AG09319 (cell line): ENCODE measurements at places on chromosomes 1 and 21.

DNA sequence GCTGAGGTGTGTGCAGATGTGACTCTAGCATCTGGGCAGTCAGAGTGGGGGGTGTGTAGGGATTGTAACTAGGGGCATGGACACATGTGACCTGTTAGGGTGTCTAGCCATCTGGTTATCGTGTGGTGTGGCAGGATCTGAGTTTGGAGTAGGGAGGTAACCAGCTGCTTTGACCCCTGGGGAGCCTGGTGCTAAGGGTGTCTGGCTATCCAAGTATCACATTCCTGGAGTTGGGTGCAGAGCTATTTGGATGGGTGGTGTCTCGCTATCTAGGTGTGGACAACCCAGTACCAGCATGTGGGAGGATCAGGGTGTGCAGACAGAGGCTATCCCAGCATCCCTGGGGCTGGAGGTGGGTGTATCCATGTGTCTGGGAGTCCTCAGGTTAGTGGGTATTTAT lies 4.7 kb downstream of the PTPRU start:
- DNase-seq: no peak

DNA sequence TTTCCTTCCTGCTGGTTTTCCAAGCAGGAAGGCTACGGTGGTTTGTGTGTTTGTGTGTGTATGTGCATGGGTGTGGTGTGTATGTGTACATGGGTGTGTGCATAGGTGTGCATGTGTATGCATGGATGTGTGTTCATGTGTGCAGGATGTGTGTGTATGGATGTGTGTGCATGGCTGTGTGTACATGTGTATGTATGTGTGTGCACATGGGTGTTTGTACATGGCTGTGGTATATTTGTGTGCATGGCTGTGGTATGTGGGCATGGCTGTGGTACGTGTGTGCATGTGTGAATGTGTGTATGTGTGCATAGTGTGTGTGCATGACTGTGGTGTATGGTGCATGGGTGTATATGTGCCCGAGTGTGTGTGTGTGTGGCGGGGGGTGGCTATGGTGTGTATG lies 12.3 kb downstream of the C1orf94 start:
- DNase-seq: no peak

DNA sequence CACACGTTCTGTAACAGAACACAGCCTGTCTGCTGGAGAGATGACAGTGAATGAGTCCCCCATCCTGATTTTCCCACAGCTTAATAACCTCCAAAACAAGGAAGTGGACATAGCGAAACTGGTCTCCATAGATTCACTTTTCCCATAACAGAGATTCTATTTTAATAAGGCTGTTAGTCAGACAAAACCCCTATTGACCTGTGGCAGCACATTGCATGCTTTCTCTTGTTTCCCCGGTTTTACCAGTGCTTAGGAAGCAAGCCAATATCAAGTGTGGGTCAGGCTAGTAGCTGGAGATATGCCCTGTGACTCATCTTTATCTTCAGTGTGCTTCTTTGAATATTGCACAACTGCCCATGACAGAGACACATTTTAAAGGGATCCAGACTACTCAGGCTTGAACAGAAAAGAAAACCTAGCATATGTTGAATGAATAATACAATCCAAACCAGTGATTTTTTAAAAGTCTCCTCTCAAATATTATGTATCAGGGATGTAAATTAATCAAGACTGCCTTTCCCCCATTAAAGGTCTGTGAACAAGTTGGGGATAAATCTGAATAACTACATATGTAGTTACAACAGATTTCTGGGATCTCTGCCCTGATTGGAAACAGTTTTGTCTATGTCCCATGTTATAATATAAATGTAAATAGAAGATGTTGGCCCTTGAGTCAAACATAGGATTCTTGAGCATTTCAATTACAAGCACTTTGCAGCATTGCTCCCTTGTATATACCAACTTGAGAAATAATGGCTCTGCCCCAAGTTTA lies 11.9 kb upstream of the CLDN8 start:
- DNase-seq: peak; percentile 44

DNA sequence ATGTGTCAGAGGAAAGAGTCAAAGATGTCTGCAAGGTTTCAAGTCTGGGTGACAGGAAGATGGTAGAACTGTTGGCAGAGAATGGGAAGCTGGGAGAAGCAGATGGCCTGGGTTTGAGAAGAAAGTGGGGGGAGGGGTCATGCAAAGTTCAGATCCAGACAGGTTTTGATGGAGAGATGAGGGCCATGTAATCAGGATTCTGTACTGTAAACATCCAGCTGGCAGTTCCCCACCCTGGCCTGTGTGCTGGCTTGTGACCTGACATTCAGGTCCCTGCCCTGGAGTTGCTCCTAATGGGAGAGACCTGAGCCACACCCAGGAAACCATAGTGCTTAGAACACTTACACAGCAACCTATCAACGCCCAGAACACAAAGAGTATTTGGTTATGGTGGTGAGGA lies 15.6 kb upstream of the ETV3 start:
- DNase-seq: no peak

DNA sequence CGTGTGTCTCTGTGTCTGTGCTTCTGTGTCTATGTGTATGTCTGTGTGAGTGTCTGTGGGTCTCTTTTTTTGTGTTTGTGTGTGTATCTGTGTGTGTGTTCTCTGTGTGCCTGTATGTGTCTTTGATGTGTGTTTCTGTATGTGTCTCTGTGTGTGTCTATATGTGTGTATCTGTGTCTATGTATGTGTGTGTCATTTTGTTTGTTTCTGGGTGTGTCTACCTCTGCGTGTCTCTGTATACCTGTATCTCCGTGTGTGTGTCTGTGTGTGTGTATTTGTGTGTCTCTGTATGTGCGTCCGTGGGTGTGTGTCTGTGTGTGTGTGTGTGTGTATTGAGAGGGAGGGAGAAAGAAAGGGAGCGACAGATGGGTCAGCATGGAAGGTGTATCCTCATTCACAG lies 106.3 kb upstream of the TRABD2B start:
- DNase-seq: no peak

- DNase-seq: no peak
Observed at GRCh38 chr1:239999170-239999569, 92.5 kb upstream of the FMN2 start.

GRCh38 chr1:73161418-73161817 lies 879.1 kb upstream of the NEGR1 start:
- no peak for DNase-seq

GRCh38 chr1:160124705-160125478 lies 9.3 kb downstream of the ATP1A2 start:
- no peak for DNase-seq

DNA sequence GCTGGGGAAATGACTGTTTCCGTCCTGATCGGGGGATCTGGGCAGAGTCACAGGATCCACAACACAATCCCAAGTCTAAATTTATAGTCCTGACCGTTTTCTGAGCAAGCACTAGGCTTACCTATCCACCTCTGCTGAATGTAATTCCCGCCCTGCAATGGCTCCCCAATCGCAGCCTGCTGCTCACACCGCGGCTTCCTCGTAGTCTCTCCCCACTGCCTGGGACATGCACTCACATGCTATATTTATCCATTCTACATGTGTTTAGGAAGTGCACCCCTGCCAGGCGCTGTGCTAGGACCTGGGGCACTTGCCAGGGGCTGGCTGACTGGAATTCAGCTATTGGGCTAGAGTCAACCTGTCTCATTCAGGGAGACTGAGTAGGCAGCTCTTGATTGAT lies 246.6 kb upstream of the CSF3R start:
- no peak for DNase-seq
